Activated CD4-positive, alpha-beta T cell treated with anti-CD3 and anti-CD28 coated beads, Interleukin-2, amount 50 U/mL, for 24 hours (primary cell): ENCODE measurements at places on chromosomes 11 and 22.

- DNase-seq = no peak
Observed at GRCh38 chr11:62854825-62855570, 15.6 kb upstream of the WDR74 start.

DNA sequence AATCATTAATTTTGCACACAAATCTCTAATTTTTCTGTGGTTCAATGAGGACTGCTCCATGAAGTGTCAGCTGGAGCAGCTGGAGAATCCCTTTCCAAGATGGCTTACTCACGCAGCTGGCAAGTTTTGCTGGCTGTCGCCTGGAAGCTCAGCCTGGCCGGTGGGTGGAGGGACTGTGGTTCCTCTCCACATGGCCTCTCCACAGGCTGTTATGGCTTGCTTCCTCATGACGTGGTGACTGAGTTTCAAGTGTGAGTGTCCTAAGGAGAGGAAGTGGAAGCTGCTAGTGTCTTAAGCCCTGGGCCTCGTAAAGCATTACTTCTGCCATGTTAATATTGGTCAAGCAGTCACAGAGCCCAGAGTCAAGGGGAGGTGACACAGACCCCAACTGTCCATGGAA is 14.0 kb upstream of the NRIP3 start:
- DNase-seq = no peak

DNA sequence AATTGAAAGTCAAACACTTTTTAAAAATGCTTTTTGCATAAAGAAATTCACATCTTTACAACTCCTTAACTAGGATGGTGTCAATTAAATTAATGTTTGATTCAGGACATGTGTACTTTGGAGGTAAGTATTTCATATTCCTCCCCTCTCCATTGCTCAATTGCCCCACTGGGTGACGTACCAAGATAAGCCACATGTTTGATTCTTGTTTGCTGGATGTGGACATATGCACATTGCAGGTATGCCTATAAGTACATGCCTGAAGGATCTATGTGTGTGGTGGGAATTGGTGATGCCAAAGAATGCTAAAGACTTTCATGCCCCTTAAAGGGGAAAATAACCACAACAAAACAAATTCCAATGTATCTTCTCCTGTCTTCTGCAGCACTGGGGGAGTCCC is 5.8 kb downstream of the CD44 start:
- DNase-seq = no peak

DNA sequence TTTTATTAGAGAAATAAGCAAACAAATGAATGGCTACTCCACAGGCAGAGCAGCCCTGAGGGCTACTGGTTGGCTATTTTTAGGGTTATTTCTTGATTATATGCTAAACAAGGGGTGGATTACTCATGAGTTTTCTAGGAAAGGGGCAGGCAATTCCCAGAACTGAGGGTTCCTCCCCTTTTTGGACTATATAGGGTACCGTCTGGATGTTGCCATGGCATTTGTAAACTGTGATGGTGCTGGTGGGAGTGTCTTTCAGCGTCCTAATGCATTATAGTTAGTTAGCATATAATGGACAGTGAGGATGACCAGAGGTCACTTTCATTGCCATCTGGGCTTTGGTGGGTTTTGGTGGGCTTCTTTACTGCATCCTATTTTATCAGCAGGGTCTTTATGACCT is 19.2 kb downstream of the SLC22A6 start:
- no peak for DNase-seq

DNA sequence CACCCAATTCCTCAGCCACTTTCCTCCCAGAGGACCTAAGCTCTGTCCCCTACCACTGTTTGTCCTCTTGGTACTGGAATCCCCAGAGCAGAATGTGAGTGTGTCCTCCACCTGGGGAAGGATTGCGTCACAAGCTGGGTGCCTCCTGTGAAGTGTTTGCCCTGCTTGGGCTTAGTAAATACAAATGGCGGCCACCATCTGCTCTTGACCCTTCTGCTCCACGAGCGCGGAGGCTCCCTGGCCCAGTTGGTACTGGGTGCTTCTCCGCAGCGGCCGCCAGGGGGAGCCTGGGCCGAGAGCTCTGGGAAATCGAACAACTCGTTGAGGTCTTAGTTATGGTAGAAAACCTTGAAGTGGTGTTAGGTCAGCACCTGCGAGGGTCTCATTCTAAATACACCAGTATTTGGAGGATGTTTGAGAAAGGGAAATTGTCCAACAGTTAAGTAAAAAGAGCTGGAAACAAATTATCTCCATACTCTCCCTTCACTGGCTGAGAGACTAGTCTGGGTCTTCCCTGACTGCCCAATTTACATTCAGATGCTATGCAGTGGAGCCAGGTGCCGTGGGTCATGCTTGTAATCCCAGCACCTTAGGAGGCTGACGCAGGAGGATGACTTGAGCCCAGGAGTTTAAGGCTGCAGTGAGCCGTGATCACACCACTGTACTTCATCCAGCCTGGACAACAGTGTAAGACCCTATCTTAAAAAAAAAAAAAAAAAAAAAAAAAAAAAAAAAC is 74.6 kb upstream of the TEAD1 start:
- peak; percentile 21 for DNase-seq

GRCh38 chr11:19953336-19953735 is 206.9 kb downstream of the DBX1 start:
- no peak for DNase-seq

- no peak for DNase-seq
Observed at GRCh38 chr11:116702772-116703385, 69.9 kb downstream of the BUD13 start.

- DNase-seq = no peak
Observed at GRCh38 chr11:64923151-64923661, 1.3 kb upstream of the PPP2R5B start.

DNA sequence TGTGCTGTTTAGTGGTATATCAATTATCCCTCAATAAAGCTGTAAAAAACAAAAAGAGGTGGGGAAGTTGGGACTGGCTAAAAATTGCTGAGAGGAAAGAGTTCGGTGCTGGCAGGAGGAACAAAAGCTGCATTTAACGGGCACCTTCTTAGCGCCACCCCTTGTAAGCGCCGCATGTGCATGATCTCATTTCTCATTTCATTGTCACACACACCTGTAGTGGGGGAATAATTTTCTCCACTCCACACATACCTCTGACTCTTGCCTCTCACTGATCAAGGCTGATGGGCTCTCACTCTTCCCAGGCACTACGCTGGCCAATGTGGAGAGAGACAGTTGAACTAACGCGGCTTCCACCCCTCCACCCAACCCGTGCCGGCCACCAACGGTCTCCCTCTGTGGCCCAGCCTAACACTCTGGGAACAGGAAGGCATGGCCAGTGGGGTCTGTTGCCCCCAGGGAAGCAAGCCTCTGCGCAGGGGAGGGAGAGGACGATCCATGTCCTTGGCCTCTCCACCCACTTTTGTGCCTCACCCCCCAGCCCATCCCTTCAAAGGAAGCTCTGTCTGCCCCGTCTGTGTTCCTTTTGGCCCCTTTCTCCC is 186.7 kb upstream of the SYT13 start:
- DNase-seq = no peak

DNA sequence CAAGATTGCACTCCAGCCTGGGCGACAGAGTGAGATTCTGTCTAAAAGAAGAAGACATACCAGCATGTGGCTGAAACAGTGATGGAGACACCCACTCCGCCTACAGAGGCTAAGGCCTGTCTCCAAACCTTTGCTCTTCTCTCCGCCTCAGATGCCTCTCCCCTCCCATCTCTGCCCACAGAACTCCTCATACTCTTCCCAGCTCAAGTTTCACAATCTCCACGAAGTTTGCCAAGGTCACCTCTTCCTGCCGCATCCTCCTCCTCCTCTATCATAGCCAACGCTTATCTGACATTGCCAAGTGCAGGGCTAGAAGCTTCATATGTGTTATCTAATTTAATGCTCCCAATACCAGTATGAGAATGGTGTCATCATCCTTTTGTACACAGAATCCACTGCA is 25.9 kb upstream of the FBLN1 start:
- no peak for DNase-seq

- no peak for DNase-seq
Observed at GRCh38 chr11:113204280-113204679, 110.1 kb upstream of the TTC12 start.

DNA sequence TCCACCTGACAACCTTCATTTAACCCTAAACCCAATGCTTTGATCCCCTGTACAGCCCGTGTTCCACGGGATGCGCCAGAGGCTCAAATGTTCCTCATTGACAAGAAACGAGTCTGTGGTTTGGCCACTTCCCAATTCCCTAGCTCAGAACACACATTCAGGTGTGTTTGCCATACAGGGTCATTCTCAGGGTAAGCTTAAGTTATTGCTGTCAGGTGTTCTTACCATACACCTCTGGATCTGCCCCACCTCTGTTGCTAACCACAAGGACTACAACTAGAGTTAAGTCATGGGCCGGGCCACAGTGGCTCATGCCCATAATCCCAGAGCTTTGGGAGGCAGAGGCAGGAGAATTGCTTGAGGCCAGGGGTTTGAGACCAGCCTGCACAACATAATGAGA is 45.6 kb upstream of the POLD3 start:
- DNase-seq = no peak

GRCh38 chr22:44603767-44604166 is 98.2 kb upstream of the PRR5 start:
- DNase-seq = no peak

DNA sequence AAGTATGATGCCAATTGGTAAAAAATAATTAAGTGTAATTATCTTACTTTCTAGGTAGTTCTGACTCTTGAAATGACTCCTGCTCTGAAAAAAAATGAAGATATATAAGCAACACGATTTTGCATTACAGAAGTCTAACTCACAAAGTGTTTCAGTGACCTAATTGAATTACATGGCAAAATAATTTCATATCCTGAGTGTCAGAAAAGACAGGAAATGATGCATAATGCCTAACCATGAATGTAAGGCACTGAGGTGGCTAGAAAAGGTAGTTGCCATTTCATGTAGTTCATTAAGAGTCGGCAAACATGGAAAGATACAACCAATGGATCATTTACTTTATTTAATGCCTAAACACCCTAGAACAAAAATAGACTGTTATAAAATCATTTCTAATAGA is 113.5 kb downstream of the GUCY1A2 start:
- no peak for DNase-seq

DNA sequence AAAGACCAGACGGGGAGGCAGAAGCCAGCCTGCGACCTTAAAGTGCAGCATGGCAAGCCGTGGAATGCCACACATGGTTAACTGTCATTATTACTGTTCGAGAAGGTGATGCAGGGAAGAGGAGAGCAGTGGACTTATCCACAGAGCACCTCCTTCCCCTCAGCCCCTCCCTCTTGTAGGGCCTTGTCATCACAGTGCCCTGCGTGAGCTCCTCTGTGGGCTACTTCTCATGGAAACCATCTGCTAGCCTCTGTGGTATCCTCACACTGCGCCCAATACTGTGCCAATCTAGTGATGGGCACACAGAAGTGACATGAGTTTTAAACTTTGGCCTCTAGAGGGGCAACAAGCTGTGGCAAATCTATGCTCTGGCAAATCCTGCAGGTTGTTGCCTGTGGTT is 18.2 kb upstream of the CCDC134 start:
- DNase-seq = no peak

- no peak for DNase-seq
Observed at GRCh38 chr11:129319201-129319600, 56.4 kb upstream of the BARX2 start.

GRCh38 chr11:47714554-47715081 is 551 bp downstream of the AGBL2 start:
- peak; percentile 1 for DNase-seq

DNA sequence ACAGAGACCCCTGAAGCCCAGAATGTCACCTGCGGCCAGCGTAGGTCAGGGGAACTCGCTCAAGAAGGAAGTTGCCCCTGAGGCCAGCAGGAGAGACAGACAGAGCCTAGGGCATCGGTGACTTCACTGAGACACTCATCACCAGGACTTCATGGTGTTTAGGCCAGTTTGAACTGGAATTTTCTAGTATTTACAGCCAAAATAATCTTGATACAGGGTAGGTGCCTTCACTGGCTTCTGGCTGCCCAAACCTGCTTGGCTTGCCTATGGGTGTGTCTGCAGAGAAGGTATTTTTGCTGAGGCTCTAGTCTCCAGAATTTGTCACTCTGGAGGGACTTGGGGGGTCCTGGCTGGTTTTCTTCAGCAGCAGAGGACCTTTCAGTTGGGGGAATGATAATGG is 86.6 kb downstream of the FBXO7 start:
- no peak for DNase-seq

- no peak for DNase-seq
Observed at GRCh38 chr11:34134765-34135164, 29.3 kb downstream of the NAT10 start.

- DNase-seq = no peak
Observed at GRCh38 chr11:12494699-12495098, 117.3 kb downstream of the PARVA start.

- DNase-seq = no peak
Observed at GRCh38 chr11:69194396-69194795, 38.7 kb downstream of the SMIM38 start.

DNA sequence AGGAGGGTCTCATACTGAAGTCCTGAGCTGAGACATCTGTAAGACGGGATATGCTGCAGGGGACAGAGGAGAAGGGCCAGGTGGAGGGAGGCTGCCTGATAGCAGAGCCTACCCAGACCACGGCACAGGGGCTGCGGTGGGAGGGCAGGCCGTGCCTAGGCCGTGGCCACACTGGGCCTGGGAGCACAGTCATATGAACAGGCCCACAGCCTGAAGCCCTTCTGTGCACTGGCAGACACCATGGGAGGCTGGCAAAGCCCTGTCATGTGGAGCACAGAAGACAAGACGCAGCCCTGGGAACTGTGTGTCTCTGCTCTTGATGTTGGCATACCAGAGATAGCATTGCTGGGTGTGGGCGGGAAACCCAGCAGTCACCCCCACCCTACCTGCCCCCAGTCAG is 3.3 kb downstream of the SPATA19 start:
- DNase-seq = no peak

DNA sequence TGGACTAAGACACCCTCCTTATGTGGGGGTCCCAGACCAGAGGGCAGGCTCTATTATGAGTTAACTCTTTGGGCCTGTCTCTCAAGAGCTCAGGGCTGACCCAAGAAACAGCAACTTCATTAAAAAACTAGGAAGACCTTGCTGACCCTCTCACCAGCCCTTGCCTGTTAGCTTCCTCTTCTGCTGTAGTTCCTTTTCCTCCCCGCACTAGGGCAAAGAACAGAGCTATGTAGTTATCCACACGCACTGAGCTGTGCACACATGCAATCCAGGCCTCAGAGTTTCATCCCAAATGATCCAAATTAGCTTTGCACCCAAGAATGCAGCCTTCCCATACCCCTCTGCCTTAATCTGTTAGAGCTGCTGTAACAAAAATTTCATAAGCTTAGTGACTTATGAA is 539.6 kb upstream of the CADM1 start:
- DNase-seq = no peak

GRCh38 chr22:17117890-17118289 is 3.3 kb downstream of the TMEM121B start:
- no peak for DNase-seq
